ENCODE measurements at places on chromosomes 5 and 9.

DNA sequence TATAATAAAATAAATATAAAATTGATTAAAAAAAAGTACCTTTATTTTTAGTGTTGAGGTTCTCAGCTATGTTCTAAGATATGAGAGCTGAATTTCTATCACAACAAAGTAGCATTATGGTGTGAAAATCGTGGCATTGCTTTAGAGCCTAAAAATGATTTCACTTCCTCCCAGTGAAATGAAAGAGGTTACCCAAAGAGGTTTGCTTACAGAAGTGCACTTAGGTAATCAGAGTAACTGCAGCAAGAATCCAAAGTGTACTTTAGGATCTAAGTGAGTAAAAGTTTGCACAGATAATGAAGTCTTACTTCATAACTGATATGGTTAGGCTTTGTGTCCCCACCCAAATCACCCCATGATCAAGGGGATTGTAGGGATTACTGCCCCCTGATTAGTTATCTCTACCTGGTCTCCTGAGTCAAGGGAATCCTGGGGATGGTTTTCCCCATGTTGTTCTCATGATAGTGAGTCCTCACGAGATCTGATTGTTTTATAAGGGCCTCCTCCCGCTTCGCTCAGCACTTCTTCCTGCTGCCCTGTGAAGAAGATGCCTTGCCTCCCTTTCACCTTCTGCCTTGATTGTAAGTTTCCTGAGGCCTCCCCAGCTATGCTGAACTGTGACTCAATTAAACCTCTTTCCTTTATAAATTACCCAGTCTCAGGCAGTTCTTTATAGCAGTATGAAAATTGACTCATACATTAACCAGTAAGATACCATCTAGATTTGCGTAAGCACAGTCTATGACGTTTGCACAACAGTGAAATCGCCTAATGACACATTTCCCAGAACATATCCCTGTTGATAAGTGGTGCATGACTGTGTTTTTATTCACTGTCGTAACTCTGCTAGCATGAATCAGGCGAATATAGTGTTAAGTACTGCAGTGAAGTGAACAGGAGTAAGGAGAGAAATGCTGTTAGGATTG, 40.3 kb upstream of the LRRC70 start:
- peak; percentile 76 for DNase-seq

- no peak for DNase-seq
Measured at GRCh38 chr5:122155546-122155945, 26.2 kb downstream of the ZNF474 start.

DNA sequence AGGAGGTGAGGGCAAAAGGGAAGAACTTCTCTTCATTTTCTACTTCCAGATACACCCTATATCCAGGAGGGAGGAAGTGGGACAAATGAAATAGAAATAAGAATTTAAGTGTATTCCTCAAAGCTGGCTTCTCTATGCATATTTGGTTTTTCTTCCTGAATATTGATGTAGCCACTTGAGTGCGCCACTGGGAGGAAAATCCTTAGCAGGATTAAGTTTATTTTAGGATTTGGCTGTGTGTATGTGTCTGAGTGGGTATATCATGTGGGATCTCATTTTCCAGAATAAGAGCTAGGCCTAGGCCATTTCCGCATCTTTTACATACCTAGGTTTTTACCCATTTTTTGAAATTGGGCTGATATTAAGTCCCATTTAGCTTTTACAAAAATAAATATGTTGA, 42.5 kb downstream of the MAP1B start:
- DNase-seq: no peak

DNA sequence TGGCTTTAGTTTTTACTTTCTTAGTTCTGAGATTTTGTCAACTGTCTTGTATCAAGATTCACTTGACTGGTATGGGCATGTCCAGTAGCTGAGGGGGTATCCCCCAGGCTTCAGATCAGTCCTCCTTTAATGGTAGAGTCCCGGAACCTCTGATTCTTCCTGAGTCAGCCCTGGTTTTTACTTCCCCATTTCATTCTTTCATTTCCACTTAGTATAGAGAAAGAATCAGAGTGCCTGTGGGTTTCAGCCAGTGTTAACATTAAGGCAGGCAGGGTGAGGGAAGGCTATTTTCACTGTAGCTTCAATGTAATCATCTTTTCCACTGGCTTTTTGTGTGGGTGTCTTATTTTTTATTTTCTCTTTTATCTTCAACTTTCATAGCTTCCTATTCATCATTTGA, 8.3 kb upstream of the COMMD10 start:
- DNase-seq: peak; percentile 67

DNA sequence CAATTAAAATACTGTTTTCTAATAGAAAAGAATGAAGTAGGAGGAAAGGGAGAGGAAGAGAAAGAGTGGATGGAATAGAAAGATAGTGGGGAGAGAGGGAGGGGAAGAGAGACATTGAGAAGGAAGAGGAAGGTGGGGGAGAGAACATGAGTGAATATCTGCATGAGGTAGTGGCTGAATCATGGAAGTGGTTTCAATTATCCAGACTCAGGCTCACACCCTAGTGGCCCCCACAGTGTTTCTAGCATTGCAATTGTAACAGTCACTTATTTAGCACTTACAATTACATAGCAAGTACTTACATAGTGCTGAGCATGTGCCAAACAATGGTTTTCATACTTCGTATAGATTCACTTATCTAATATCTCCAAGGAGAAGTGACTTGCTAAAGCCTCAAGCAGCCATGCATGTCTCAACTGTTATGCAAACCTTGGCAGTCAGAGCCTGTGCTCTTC, 72.7 kb downstream of the CAST start:
- DNase-seq: no peak

GRCh38 chr5:42586625-42587024, 163.4 kb downstream of the GHR start:
- no peak for DNase-seq

DNA sequence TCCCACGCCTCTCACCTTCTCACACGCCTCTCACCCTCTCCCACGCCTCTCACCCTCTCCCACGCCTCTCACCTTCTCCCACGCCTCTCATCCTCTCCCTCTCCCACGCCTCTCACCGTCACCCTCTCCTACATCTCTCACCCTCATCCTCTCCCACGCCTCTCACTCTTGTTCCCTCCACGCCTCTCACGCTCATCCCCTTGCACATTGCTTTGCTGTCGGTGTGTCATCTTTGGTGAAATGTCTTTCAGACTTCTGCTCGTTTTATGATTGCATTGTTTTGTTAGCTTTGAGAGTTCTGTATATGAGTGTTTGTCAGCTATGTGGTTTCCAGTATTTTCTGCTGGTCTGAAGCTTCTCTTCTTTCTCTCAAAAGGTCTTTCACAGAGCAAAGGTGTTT, 102.7 kb downstream of the EHMT1 start:
- no peak for DNase-seq

DNA sequence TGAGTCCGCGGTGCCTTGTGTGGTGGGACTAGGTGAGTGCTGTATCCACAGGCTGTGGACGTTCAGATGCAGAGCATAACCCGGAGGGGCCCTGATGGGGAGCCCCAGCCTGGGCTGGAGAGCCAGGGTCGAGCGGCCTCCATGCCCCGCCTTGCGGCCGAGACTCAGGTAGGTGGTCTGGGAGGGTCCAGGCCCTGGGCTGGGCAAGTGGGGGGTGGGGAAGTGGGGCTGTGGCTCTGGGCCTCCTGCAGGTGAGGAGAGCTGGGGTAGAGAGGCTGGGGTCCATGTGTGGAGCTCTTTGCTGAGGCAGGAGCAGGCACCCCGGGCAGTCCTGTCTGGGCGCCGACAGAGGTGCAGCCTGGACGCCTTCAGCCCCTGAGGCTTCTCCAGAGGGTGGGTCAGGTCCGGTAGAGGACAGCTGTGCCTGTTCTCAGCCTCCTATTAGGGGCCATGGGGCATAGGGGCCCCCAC, 241.1 kb downstream of the CACNA1B start:
- no peak for DNase-seq

DNA sequence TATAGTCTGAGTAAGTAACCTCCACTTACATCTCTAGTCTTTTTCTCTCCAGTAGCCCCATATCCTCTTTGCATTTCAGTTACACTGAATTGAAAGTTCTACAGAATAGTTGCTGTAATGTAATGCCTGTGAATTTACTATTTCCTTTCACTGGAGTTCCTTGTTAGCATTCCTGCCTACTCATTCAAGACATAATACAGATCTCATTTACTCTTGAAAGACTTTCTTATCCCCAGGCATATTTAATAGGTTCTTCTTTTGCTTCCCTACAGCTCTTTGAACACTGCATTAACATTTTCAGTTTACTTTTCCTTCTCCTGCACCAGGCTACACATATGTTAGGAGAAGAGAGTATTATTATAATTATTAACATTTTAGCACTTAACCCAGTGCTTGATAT, 87.6 kb upstream of the OR13F1 start:
- no peak for DNase-seq

DNA sequence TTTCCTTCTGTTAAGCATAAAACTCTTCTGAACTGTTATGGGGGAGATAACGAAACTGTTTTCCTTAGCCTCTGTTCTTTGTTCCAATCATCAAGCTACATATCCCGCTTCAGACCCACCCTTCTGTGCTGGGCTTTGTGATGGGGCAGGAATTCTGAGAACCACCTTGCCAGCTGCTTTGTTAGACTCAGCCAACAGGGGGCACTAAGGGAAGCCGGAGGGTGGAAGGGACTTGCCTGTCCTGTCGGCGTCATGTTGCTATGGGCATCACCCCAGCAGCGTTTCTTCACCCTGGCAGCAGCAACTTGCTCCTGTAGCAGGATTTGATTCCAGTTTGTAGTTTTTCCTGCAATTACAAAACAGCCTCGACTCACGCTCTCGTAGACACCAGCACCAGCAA, 169.1 kb downstream of the CAAP1 start:
- DNase-seq: no peak

DNA sequence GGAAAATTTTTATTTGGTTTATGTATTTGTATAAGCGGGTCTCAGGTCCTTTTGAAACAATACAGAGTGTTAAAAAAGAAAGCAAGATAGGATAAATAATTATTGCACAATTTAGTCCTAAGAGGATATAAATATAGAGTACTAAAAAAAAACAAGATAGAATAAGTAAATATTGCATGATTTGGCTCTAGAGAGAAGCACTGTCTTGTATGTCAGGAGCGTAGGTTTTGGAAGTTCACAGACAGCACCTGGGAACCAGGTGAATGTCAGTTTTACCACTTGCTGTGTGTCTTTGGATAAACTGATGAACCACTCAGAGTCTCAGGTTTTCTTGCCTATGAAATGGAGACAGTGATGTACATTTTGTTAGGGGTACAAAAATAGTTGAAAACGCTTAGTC, 266.2 kb upstream of the ADAMTSL1 start:
- DNase-seq: no peak

DNA sequence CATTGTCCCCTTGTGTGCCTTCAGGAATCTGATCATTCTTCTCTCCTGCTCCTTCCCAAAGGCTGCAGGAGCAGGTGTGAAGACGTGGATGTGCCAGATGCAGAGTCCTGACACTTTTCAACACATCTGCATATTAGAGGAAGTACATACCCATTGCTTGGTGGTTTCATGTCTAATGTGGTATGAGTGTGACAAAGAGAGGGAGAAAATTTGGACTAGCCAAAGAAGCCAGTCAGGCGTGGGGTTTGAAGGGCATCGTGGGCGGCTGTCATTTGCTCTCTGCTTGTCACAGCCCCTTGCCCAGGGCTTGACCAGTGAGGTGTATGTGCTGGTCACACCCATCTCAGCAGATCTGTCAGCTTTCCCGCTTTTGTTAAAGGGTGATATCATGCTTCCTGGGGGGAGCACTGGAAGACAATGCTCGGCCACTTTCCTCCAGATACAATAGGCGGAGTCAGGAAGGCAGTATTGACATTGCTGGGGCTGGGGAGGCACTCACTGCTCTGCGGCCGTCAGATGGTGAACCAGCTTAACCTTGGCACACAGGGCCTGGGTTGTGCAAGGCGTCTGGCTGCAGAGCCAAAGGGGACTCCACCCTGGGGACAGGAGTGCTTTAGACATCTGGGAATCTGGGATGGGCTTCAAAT, 8.6 kb downstream of the TEK start:
- DNase-seq: no peak

DNA sequence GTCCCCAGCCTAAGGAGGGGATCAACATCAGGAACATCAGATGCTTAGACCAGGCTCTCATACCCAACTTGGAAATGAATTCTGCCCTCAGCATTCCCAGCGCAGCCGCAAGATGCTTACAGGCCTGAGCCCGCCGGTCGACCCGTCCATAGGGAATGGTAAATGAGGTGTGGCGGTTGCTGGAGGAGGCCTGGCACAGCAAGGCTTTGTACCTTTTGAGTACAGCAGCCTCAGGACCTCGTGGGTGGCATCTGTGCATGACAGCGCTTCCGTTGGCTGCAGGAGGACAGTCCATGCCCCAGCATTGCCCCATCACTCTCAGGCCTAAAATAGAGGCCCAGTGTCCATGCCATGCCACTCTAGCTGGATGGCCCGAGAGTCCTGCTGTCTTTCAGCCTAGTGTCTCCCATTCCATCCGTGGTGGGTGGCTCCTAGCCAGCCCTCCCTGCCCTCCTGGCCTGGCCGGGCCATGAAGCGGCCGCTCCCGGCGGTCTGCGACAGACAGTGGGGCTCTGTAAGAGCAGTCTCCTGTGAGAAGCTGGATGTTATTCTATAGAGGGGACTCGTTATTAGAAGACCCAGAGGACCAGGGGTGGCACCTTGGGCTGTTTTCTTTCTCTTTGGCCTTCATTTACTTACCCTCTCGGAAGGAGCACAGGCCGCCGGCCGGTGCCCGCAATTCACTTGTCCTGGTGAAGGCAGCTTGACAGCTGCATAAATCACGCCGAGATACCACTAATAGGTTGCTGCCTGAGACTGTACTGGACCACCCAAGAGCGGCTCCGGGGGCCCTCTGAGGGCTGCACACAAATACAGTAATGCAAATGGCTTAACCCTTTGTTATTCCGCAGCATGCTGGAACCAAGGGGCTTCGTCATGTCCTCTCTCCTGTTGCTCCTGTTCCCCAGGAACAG, 223.5 kb upstream of the TUT7 start:
- no peak for DNase-seq

- no peak for DNase-seq
Measured at GRCh38 chr9:27162045-27162444, 53.0 kb downstream of the TEK start.

- no peak for DNase-seq
Measured at GRCh38 chr9:125889476-125890419, 142.6 kb downstream of the PBX3 start.

GRCh38 chr9:549455-549997, 292.0 kb upstream of the DMRT1 start:
- DNase-seq: no peak

DNA sequence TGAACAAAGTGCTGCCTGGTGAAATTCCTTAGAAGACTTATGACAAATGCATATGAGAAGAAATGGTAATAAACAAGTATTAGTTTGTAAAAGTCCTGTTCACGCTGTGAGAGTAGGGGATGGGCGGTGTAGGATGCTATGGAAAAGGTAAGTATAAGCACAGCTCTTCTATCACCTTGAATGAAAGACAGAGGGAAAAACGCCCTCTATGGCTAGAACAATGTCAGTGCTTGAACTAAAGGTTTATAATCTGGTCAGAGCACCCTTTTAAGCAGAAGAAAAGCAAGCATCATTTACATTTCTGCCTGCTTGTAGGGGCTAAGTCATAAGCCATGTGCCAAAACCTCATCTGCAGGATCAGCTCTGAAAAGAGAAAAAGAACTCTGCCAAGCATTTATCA, 115.2 kb downstream of the LHFPL2 start:
- DNase-seq: no peak
